ENCODE measurements at places on chromosomes 12 and 14.

DNA sequence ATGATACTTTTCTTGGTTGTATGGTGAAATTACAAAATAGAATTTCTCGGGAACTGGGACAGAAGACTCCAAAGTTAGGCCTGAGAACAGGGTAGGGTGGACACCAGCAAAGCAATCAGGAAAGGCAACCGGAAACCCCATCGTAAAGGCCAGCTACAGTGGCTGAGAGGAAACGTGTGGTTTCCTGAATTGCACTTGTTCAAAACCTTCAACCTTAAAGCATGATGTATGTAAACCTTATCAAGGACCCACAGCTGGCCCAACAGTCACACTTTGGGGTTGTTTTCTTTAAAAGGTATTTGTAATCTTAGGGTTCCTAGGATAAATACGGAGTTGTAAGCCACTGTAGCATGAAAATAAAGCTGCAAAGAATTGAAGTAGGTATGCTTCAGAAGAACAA lies 2.2 kb upstream of the PTGDR start:
- DNase-seq = no peak

DNA sequence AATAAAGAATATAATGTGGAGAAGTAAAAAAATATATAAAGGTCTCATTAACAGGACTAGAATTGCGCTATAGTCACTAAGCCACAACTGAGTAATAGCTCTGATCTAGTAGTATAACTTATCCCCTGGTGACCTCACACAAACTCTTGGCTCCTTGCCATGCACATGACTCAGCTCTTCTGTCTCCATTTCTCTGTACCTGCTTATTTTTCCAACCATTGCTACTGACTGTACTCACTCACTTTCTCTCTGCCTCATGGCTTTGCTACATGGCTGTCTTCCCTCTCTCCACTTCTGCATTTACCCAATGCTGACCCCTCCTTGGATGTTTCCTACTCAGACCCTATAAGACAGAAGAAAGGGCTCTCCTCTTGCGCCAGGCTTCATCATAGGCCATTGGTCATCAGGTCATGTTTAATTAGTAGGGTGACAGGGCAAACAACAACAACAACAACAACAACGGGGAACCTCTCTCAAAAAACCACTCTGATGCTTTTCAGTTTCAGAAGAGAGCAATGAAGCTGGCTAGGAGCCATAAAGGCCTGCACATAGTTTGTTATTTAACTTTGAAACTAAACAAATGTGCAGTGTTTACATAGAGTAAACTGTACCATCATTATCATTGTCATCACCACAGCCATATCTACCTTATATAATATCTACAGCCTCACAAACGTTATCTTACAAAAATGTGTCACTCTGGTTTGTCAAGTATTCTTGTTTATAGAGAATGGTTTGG lies 25.6 kb upstream of the KRAS start:
- peak; percentile 60 for DNase-seq

- no peak for DNase-seq
Observed at GRCh38 chr14:36939265-36939664, 233.1 kb downstream of the SLC25A21 start.

- no peak for DNase-seq
Observed at GRCh38 chr14:97217111-97217885, 420.1 kb downstream of the VRK1 start.

DNA sequence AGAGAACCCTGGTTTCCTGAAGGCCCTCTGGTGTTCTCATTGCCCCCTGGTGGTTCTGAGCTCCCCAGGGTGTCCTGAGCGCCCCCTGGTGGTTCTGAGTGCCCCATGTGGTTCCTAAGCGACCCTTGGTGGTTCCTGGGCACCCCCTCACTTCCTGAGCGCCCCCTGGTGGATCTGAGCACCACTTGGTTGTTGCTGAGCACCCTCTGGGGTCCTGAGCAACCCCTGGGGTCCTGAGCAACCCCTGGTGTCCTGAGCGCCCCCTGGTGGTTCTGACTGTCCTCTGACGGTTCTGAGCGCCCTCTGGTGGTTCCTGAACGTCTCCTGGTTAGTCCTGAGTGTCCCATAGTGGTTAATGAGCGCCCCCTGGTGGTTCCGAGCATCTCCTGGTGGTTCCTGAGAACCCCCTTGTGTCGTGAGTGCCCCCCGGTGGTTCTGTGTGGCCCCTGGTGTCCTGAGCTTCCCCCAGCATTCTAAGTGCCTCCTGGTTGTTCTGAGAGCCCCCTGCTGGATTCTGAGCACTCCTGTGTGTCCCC lies 568.3 kb downstream of the TMEM121 start:
- peak; percentile 15 for DNase-seq

DNA sequence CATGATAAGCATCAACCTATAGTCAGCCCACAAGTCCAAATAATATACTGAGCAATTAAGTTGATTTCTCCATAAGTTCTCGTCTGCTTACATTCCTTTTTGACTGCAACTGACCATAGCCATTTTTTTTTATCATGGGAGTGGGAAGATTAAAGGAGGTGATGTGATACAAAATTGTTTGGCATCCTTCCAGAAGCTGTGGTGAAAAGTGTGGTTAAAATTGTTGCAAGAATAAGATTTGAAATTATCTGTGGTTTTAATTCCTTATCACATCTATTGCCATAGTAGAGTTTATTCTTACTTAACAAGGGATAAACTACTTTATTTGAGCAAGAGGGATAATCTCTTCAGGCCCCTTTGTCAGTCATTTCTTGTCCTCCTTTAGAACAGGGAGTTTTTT lies 50.7 kb downstream of the LIN52 start:
- no peak for DNase-seq

- DNase-seq = no peak
Observed at GRCh38 chr12:109735051-109735521, 21.5 kb downstream of the FAM222A start.

DNA sequence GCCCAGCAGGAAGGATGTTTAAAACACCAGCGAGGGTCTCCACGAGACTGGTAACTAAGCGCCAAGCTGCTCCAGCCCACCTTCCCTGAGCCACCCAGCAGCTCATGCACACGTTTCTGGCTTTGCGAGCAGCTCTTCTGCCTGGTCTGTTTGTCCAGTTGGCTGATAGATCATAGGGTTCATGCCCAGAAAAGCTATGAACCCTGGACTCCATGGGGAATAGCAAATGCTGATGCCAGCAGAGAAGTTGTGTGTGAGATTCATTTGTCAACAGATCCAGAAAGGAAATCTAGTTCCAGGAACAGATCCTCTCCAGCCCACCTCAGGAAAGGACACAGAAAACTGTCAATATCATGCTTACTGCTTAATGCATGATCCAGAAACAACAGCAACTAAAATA lies 28.2 kb upstream of the RIMBP2 start:
- DNase-seq = no peak
